ENCODE measurements at places on chromosomes 7 and 10. TPM values are rescaled to one million over a fixed set of nuclear protein-coding genes. Genes with fewer than 3 reads are reported as not detected.

The ZNF786 gene
- total RNA-seq: 8.3 TPM

The DGKI gene
- total RNA-seq: 29.2 TPM

DNA sequence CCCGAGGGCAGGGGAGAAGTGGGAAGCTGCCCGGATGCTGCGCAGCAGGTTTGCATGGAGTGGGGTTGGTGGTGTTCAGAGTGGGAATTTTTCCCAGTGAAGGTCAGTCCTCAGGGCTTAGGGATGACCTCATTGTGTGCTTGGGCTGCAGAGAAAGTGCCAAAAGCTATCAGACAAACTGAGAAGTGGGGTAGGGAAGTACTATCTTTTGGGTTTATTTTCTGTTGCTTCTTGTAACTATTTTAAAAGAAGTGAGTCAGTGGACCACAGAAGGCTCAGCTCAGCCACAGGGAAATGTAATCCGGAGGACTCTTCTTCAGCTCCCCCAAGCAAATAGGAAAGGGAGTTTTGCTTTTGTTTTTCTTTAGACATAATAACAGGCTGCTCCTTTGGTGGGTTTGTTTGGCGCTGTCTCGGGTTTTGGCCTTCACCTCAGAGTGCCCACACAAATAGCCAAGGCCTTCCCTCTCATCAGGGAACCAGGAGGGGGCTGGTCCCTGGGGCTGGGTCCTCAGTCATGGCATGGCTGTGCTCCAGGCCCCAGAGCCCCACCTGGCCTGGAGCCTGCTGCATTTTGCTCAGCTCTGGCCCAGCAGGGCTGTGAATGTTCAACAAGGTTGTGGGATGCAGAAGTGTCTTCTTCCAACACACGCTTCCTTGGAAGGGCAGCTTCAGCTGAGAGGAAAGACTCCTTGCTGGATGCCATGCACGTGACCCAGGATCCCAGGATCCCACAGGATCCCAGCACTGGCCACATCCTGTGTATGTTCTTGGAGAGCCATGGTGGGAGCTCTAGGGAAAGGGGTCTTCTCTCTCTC, 5.4 kb upstream of the FAM170B start:
- H3K27me3 ChIP-seq: no peaks in the 10 kb centered on the region
- H3K27ac ChIP-seq: no peak overlapping the region
- DNase-seq: no peak
- no peaks in the 10 kb centered on the region for H3K36me3 ChIP-seq
- H3K4me1 ChIP-seq: no peaks in the 10 kb centered on the region

DNA sequence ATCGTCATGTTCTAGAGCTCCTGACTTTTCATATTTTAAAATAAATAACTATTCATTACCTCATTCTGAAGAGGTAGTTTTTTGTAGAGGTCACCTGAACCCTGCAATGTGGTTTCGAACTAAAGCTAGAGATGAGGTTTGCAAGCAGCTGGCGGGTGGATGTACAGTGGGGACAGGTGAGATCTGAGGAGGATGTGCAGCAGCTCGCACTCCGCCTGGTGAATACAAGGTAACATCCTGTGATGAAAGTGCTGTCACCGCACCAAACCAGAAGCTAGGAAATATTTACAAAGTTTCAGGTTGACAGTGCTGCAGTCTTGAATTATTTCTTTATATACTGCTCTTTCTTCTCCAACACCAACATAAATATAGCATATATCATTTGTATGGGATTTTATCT, 26.5 kb downstream of the NDUFB2 start:
- H3K27me3 ChIP-seq: no peaks in the 10 kb centered on the region
- no peak overlapping the region for H3K4me3 ChIP-seq

GRCh38 chr10:78937800-78938694, 130.7 kb upstream of the ZMIZ1 start:
- H3K4me1 ChIP-seq: peaks cover 8% of the 10 kb centered on the region
- H3K27me3 ChIP-seq: no peaks in the 10 kb centered on the region
- peak overlapping the region; percentile 11 for H3K27ac ChIP-seq
- no peak for DNase-seq
- no peak overlapping the region for H3K4me3 ChIP-seq
- no peaks in the 10 kb centered on the region for H3K36me3 ChIP-seq

DNA sequence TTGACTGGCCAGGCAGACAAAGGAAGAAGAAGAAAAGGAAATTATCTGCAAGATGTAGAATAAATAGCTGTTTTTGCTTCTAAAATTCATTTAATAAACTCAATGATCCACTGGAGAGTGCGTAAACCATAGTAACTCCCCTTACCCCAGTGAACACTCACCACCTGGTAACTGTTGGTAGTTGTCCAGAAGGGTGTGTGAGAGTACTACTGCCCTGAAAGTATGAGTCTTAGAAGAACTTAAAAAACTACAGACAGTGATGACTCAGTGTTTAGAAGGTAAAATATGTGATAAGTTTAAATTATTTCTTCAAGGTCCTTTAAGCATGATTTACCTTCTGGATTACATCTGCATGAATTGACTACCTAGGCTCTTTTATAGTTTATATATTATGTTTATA, 53.0 kb upstream of the SEMA3A start:
- H3K27me3 ChIP-seq: no peaks in the 10 kb centered on the region
- no peaks in the 10 kb centered on the region for H3K36me3 ChIP-seq
- no peak overlapping the region for H3K4me3 ChIP-seq
- peaks cover 15% of the 10 kb centered on the region for H3K4me1 ChIP-seq
- H3K27ac ChIP-seq: no peak overlapping the region
- DNase-seq: no peak

GRCh38 chr10:73655257-73655989, 406 bp downstream of the SYNPO2L start:
- H3K4me1 ChIP-seq: peaks cover 47% of the 10 kb centered on the region
- H3K27ac ChIP-seq: peak overlapping the region; percentile 100
- H3K4me3 ChIP-seq: no peak overlapping the region

- H3K27me3 ChIP-seq: no peaks in the 10 kb centered on the region
- no peak for DNase-seq
- H3K27ac ChIP-seq: no peak overlapping the region
- H3K4me1 ChIP-seq: no peaks in the 10 kb centered on the region
Observed at GRCh38 chr7:80216996-80217842, 82.6 kb downstream of the GNAI1 start.
